Smooth muscle cell of the coronary artery (primary cell): ENCODE measurements at places on chromosomes 2 and 18. TPM values are rescaled to one million over a fixed set of nuclear protein-coding genes. Genes with fewer than 3 reads are reported as not detected.

The LYG2 gene
- total RNA-seq, result not detected in 2 replicates

The SMAD7 gene
- total RNA-seq, result 25.2 and 102 TPM in 2 replicates

The CYRIA gene
- 0.75 and 4.3 TPM in 2 replicates for total RNA-seq

The ATL2 gene
- total RNA-seq, result 49.3 and 62.9 TPM in 2 replicates

The RGPD5 gene
- 13.5 and 23.0 TPM in 2 replicates for total RNA-seq

The NT5DC4 gene
- not detected in 2 replicates for total RNA-seq

The TNFAIP6 gene
- total RNA-seq, result 13.8 and 89.5 TPM in 2 replicates

The RAB31 gene
- total RNA-seq, result 54.3 and 72.1 TPM in 2 replicates
